ENCODE measurements at places on chromosomes 12 and 14.

- no peak for DNase-seq
Measured at GRCh38 chr12:109588461-109589239, 15.1 kb downstream of the MVK start.

DNA sequence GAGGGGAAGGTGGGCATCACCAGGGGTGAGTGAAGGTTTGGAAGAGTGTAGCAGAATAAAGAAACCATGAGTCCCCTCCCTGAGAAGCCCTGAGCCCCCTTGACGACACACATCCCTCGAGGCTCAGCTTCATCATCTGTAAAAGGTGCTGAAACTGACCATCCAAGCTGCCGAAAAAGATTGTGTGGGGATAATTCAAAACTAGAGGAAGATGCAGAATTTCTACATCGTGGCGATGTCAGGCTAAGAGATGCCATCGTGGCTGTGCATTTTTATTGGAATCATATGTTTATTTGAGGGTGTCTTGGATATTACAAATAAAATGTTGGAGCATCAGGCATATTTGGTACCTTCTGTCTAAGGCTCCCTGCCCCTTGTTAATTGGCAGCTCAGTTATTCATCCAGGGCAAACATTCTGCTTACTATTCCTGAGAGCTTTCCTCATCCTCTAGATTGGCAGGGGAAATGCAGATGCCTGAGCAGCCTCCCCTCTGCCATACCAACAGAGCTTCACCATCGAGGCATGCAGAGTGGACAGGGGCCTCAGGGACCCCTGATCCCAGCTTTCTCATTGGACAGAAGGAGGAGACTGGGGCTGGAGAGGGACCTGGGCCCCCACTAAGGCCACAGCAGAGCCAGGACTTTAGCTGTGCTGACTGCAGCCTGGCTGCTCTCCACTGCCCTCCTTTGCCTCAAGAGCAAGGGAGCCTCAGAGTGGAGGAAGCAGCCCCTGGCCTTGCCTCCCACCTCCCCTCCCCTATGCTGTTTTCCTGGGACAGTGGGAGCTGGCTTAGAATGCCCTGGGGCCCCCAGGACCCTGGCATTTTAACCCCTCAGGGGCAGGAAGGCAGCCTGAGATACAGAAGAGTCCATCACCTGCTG lies 7.0 kb downstream of the SERPINA1 start:
- DNase-seq: no peak

DNA sequence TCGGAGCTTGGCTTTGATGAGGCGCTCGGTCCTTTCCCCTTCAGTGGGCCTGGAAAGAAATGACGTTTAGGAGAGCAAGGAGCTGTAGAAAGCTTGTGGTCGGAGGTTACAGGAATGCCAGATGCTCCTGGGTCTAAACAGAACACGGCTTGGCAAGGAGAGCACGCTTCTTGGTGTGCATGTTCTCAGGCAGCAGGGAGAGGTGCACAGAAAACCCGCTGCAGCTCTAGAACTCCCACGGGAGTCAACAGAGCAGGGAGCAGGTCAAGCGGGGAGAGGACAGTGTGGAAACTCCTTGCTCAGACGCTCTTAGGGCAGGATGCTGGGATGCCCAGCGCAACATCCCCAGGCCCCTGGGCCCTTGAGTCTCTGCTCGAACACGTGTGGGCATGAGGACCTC lies 51.0 kb downstream of the SSH1 start:
- DNase-seq: no peak

- DNase-seq: no peak
Measured at GRCh38 chr14:52531481-52531880, 20.8 kb downstream of the TXNDC16 start.

DNA sequence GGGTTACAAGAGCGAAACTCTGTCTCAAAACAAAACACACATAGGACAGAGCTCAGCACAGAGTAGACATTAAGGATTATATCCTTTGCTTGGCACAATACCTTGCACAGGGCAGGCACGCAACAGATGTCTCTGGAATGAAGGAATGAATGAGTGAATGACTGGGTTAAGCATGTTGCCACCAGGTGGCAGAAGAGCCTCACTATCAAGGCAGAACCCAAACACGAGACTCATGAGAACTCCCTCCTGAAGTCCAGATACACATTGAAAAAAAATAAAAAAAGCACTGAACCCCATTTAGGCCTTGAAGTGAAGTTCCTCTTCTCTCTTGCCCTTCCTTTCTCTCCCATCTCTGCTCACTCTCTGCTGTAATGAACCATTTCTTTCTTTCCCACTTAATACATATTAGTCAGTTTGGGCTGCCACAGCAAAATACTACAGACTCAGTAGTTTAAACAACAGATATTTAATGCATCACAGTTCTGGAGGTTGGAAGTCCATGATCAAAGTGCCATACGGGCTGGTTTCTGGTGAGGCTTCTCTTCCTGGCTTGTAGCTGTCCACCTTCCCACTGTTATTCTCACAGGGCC lies 26.6 kb upstream of the LTA4H start:
- no peak for DNase-seq

DNA sequence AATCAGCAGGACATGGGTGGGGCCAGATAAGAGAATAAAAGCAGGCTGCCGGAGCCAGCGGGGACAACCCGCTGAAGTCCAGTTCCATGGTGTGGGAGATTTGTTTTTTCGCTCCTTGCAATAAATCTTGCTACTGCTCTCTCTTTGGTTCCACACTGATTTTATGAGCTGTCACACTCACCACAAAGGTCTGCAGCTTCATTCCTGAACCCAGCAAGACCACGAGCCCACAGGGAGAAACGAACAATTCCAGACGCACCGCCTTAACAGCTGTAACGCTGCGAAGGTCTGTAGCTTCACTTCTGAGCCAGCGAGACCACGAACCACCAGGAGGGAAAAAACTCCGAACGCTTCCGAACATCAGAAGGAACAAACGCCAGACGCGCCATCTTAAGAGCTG lies 2.8 kb upstream of the CNIH1 start:
- DNase-seq: peak; percentile 38

- no peak for DNase-seq
Measured at GRCh38 chr14:97329701-97330100, 532.5 kb downstream of the VRK1 start.

- no peak for DNase-seq
Measured at GRCh38 chr14:104001003-104001402, 58.7 kb upstream of the RD3L start.

- no peak for DNase-seq
Measured at GRCh38 chr12:65955452-65955851, 131.2 kb downstream of the HMGA2 start.

GRCh38 chr14:91032248-91032647 lies 28.2 kb downstream of the RPS6KA5 start:
- DNase-seq: no peak

DNA sequence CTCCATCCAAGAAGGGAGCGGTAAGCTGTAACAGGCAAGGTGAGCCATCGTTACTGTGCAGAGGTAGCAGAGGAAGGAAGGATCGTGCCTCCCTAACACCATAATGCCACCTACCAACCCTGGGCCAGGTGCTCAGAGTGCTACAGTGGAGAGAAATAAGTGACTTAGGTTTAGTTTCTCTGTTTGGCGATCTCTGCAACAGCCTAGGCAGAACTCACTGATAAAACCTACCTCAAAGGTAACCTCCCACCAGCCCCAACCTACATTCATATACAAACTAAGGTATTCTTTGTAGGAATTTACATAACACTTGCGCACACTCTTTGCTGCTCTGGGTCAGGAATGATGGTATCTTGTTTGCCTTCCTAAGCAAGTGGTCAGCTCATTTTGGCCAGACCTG lies 93.4 kb upstream of the TMEM132D start:
- DNase-seq: no peak

- DNase-seq: no peak
Measured at GRCh38 chr14:55754471-55754870, 174.5 kb downstream of the KTN1 start.

DNA sequence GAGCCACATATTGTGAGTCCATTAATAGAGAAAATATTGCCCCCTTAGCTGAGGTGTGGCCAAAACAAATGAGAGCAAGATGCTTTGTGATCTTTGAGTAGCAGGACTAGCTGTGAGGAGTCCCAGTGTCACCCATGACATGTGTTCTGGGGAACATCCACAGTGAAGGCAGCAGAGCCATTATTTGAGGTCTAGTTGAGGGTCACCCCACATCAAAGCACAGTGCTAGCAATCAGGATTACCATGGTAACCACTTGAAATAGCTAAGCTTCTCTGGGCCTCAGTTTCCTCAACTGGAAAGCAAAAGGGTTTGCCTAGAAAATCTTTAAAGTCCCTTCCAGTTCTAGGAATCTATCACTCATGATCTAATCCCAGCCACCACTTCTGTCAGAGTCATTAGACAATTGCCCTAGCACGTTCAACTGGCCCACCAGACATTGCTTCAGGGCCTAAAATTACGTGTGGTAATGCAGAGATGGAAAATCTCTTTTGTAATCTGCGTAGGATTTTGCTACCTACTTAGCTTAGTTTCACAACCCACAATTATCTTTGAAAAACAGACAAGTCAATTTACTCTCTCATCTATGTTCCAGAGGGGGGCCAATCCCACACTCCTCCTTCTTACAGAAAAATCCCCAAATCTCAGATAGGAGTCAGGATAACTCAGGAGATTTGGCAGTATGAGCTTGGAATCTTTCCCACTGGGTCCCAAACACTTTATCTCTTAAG lies 251.2 kb upstream of the EGLN3 start:
- DNase-seq: no peak
